Natural killer cell treated with Interleukin-12 subunit alpha and Interleukin-12 subunit beta and Interleukin-15 and Interleukin-18, amount 100 ng/mL, for 72 hours (primary cell): ENCODE measurements at places on chromosomes 7 and 10.

DNA sequence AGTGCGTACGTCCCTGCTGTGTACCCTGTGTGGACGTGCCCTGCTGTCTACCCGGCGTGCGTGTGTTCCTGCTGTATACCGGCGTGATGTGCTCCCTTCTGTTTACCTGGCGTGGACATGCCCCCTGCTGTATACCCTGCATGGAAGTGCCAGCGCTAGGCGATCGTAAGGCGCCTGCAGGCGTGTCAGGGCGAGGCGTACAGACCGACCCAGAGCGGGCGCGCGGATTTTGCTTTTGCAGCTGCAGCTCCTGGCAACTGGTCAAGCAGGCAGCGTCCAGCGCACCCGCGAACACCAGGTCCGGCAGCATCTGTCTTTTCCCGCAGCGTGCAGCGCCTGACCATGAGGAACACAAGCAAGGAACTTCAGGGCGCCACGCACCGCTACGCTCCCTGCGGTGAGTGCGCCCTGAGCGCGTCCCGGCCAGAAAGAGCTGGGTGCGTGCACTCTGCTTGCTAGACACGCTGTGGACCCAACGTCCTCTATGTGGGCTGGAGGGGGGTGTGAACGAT, 680 bp downstream of the C7orf57 start:
- no peak for DNase-seq

- DNase-seq, result no peak
These were observed 244.1 kb upstream of the SEMA3C start for GRCh38 chr7:81162771-81163525.

GRCh38 chr10:68106656-68107055, 2.6 kb upstream of the MYPN start:
- no peak for DNase-seq

GRCh38 chr10:31000867-31001266, 30.8 kb downstream of the ZNF438 start:
- DNase-seq, result no peak

- no peak for DNase-seq
These were observed 59.1 kb downstream of the CAMK1D start for GRCh38 chr10:12408472-12408871.

- no peak for DNase-seq
These were observed 67.1 kb downstream of the BMPR1A start for GRCh38 chr10:86823565-86823964.

GRCh38 chr7:929311-929711, 25.2 kb downstream of the ADAP1 start:
- peak; percentile 20 for DNase-seq

GRCh38 chr7:128275681-128276080, 34.6 kb downstream of the LEP start:
- no peak for DNase-seq

- DNase-seq, result no peak
These were observed 24.6 kb downstream of the SCRN1 start for GRCh38 chr7:29965030-29965429.

- no peak for DNase-seq
These were observed 59.0 kb downstream of the SYPL1 start for GRCh38 chr7:106053109-106053508.

- DNase-seq, result no peak
These were observed 56.7 kb upstream of the LRRC18 start for GRCh38 chr10:48996329-48996728.

GRCh38 chr10:36324831-36325230, 682.7 kb upstream of the FZD8 start:
- DNase-seq, result no peak

GRCh38 chr7:47085491-47086275, 496.2 kb downstream of the TNS3 start:
- DNase-seq, result no peak

- no peak for DNase-seq
These were observed 4.8 kb downstream of the FBH1 start for GRCh38 chr10:5894873-5895272.

DNA sequence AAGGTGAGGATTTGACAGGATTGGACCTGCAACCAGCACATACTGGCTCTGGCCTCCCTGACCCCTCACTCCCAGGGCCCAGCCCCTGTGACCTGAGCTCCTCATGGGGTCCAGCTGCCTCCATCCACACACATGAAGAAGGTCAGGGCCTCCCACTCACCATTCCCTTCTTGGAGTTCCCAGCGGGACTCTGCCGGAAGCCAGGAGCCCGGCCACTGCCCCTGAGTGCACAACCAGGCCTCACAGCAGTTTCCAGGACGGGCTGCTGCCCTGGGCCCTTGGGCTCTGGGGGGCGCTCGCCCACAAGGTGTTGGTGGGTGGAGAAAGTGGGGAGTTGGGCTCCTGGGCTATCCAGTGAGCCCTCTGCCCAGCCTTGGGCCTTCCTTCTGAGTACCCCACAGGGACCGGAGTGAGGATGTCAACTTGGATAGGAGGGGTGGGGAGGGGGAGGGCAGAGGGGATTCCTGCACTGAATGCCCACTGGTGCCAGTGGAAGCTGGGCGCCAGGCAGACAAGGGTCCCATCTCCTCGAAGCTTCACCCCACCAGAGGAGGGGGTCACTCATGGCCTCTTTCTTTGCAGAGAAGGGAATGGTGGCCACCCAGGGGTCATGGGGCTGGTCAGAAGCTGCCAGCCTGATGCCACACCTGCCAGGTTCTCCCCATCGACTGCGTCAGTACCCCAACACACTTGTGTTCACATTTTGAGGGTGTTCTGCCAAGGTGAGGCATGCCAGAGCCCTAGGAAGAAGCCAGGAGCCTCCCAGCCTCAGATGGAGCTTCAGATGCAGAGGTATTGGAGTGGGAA, 115.3 kb downstream of the PTPN20 start:
- DNase-seq, result peak; percentile 25

DNA sequence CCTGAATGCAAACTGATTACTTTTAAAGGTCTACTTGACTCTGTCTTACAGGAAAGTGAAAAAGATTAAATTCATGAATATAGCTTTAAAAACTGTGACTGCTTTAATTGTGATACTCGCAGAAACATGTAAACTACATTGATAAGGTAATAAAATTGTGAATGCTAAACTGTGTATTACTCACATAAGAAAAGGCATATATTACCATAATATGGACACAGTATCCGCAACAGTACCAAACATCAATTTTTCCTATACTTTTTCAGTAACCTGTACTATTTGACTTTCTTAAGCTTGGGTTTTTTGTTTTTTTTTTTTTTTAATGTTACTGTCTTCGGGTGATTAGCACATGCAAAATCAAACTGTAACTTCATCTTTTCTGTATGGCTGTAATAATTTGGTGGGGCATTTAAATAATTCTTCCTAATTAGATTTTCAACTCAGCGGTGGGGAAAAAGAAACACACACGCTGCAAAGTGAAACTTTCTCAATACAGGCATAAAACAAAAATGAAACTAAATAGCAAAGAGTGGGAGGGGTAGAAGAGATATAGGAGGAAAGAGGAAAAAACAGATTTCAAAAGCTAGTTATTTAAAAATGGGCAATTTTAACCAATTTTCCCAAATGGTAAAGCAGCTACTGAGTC, 23.2 kb downstream of the NT5C3A start:
- DNase-seq, result no peak

GRCh38 chr7:37488163-37488764, 39.6 kb upstream of the ELMO1 start:
- DNase-seq, result no peak

GRCh38 chr7:30091491-30091912, 43.3 kb upstream of the MTURN start:
- no peak for DNase-seq

DNA sequence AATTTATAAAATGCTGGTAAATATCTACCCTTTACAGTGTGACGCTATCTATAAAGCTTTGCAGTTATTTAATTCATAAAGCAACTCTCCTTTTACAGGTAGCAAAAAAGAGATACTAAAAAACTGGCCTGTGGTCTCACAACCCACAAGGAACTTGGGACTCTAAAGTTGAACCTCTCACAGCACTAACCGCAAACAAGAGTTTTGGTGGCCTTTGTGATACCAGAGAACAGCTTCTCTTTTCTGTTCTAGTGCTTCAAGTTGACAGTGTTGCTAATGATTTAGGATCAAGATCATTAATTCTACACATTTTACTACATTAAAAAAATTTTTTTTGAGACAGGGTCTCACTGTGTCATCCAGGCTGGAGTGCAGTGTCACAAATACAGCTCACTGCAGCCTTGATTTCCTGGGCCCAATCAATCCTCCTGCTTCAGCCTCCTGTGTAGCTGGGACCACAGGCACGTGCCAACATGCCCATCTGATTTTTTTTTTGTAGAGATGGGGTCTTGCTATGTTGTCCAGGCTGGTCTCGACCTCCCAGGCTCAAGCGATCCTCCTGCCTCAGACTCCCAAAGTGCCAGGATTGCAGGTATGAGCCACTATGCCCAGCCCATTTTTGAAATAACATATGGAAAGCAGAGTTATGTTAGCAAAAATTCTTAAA, 56.0 kb upstream of the ST8SIA6 start:
- peak; percentile 72 for DNase-seq

DNA sequence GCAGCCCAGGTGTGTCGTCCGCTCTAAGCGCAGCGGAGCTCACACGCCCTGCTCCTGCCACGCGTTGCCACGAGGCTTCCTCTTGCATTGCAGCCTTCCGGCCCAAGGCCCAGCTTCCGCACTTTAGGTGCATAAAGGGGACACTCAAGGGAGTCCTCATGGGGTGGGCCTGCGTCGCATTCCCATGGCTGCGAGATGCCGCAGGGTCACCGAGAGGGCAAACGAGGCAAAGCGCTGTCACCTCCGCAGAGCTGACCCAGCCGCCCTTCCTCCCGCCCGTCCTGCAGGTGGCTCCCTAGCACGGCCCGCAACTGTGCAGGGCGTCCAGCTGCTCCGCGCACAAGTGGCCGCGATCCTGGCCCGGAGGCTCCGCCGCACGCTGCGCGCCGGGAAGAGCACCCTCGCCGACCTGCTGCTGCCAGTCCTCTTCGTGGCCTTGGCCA, 283.5 kb downstream of the ABCA13 start:
- DNase-seq, result no peak

GRCh38 chr10:131868436-131868835, 32.4 kb upstream of the PPP2R2D start:
- peak; percentile 31 for DNase-seq

DNA sequence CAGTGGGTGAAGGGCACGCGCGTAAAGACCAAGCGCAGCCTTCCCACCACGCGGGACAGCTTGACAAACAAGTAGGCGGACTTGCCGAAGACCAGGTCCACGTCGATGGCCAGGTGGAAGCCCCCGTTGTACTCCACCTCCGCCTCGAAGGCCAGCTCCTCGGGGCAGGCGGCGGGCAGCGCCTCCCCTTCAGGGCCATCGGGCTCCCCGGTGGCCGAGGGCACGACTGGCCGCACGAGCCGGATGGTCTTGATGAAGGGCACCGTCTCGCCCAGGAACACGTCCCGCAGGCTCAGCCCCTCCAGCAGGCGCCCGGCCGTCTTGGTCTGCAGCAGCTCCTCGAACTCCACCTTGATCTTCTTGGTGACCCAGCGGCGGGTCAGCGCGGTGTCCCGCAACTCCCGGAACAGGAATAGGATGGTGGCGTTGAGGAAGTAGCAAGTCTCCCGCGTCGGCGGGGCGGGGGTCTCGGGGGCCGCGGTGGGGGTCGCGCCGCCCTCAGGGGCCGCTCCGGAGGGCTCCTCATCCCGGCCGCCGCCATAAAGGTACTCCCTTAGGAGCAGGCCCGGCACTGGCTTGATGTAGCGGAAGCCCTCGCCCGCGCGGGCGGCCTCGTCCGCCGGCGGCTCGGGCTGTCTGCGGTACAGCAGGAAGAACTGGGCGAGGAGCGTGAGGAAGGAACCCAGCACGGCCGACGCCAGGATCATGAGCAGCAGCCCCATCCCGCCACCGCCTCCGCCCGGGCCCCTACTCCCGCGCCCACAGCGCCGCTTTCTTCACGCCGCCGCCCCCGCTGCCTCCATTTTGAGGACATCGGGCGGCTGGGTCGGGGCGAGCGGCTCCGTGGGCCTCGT, 507 bp downstream of the PDZD8 start:
- peak; percentile 68 for DNase-seq

DNA sequence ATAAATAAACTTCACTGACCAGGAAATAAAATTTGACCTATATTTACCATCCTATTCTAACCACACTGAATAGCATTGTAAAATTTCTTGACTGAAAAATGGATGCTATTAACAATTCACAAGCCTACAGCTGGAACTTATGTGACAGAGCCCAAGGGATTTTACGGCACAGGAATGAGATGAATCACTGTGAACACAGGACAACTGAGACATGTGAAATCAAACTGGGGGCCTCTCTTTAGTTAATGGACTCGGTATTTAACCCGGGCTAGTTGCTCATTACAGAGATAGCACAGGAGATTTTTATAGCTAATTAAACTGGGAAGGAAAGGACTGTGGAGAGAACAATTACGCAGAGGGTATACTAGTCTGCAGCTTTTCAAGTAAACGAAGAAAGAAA, 100.6 kb downstream of the MICU1 start:
- DNase-seq, result no peak

GRCh38 chr7:95905167-95905566, 132.8 kb downstream of the DYNC1I1 start:
- no peak for DNase-seq

DNA sequence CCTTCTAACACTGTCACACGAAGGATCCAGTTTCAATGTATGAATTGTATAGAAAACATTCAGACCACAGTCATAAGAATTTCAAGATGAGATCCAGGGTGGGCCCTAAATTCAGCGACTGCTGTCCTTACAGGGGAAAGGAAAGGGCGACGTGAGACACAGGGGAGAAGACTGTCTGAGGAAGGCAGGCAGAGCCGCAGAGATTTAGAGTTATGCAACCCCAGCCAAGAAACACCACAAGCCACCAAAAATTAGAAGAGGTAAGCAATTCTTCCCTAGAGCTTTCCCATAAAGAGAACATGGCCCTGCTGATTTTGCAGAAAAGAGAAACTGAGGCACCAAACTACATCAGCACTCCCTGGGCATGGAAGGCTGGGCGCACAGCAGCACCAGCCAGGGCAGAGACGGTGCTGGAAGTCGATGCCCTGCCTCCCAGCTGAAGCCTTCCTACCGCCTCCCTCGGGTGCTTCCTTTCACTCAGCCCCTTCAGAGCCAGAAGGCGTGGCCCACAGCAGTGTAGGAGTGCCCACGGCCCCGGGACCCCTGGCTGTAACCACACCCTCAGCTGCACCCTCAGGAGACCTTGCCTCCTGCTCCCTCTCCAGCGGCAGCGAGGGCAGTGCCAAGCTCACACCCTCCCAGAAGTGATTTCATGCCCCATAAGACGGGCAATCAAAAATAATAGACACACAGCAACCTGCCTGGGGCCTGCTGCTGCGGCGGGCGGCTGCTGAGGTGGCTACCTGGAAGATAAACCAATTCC, 81.0 kb upstream of the LRRC4 start:
- no peak for DNase-seq

DNA sequence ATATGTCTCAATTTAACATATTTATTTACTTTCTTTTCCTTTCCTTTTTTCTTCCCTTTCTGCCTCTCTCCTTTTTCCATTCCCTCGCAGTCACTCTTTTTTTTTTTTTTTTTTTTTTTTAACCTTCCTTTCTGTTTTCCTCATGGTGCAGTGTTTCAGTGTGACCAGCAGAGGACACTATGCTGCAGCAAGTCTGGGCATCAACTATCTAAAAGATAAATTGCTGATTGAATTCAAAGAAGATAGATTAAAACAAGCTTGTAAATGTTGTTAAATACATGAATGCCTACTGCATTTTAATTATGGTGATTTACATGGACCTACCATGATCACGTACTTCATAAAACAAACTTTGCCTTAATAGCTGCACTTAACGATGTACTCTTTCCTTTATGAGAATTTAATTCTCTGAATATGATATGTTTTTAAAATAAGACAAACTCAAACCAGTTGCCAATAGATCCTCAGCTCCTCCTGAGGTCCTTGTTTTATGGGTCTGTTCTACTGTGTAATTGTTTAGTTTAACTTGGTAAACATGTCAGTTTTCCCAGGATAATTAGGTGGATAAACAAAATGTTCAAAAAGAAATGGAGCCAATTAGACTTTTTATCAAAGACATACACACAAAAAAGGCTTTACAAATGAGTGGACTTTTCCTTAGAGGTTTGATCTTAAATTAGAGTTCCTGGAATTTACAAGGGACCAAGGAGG, 101.0 kb upstream of the AGR3 start:
- no peak for DNase-seq
